H7 (cell line): ENCODE measurements at places on chromosomes 2 and 18. TPM values are rescaled to one million over a fixed set of nuclear protein-coding genes. Genes with fewer than 3 reads are reported as not detected.
A peak's percentile ranks its signal among the peaks of the same experiment; 100 is the strongest.

DNA sequence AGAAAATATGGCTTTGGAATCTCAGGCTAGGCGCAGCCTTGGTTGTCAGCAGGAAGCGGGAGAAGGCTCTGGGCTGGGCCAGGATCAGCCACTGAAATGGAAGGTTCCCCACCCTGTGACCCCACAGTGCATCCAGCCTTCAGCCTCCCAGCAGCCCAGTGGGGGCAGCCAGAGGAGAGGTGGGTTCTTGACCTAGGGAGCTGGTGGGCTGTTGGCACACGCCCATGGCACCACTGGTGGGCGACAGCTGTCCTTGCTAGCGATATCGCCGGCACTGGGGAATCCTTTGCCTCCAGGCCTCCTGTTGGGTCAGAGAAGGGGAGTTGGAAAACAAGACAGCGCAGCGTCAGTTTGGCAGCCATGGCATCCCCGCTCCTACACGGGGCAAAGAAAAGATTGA is 92.4 kb downstream of the KLHL29 start:
- no peak for DNase-seq

DNA sequence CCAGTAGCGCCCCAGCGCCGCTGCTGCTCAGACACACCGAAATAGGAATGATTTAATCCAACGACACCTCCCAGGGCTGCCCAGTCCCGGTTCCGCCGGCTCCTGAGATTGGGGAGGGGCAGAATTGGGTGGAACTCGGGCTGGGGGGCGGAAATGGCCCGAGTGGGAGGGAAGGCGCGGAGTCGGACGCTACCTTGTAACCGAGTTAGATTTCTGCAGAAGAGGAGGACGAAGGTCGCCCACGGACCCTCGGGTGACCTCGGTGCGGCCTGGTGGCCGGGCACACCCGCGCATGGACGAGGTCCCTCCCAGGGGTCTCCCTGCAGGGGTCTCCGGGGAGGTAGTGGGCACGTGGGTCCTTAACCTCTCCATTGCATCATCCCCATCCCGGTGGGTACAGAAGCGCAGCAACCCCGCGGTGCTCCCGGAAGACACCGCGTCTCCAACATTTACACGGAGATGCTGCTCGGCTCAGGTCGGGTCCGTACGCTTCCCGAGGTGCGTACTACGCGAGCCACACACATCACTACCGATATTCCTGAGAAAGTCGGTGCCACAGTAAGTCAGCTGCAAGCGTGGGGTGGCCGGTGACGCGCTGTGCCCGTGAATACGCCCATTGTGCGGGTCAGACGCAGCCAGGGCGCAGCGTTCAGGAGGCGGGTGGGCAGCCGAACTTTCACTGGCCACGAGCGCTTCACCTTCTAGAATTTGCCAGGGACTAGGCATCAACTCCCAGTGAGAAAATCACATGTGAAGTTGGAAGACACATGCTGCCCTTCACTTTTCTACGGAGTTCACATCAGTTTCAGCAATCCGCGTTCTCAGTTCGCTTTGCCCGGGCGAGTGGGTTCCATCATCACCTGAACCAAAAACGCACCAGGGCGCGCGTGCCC is 3.0 kb downstream of the ZNF516 start:
- peak; percentile 67 for DNase-seq

The PTPRN gene
- 0.73 and 2.0 TPM in 2 replicates for total RNA-seq

The TDRD15 gene
- total RNA-seq = not detected in 2 replicates

The POTEJ gene
- not detected in 2 replicates for total RNA-seq

DNA sequence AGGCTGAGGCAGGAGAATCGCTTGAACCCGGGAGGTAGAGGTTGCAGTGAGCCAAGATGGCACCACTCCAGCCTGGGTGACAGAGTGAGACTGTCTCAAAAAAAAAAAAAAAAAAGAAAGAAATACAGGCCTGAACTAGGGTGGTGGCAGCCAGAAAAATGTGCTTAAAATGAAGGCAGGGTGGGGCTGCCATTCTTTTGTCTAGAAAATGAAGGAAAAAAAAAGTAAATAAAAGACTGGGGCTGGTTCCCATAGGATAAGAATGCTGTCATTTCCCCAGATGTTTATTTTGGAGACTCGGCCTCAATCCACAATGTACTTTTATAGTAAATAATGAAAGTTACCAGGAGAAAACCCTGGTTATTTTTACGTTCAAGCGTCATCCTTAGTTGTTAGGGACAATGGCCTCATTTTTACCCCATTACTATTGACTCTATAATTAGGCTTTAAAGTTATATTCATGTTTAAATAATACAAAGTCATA is 58.9 kb downstream of the ATP8B1 start:
- no peak for DNase-seq

The SULT1C4 gene
- 2.9 and 5.6 TPM in 2 replicates for total RNA-seq

The UPP2 gene
- total RNA-seq = not detected in 2 replicates

DNA sequence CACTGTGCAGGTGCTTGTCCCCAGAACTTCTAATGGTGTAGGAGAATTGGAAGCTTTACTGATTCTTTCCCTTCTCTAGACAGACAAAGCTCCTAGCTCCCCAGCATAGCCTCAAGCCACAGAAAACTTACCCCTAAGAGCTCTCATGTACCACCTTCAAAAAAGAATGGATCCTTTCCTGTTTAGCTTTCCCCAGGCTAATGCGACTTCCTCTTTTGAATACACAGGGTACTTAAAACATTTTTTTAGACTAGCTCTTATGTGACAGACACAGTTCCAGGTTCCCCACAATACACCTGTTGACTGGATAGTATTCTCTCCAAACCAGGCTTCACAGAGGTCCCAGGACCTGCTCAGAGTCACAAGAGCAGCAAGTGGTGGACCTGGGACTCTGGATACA is 8.3 kb downstream of the CTAGE1 start:
- DNase-seq = no peak

The RFTN2 gene
- 3.2 and 3.4 TPM in 2 replicates for total RNA-seq
